ENCODE measurements at places on chromosomes 16 and 17. TPM values are rescaled to one million over a fixed set of nuclear protein-coding genes. Genes with fewer than 3 reads are reported as not detected.
A peak's percentile ranks its signal among the peaks of the same experiment; 100 is the strongest.

GRCh38 chr17:16465861-16466338, 26.1 kb downstream of the LRRC75A start:
- H3K4me3 ChIP-seq: no peak overlapping the region
- H3K27ac ChIP-seq: no peak overlapping the region
- H3K27me3 ChIP-seq: no peaks in the 10 kb centered on the region
- peak; percentile 74 for DNase-seq

DNA sequence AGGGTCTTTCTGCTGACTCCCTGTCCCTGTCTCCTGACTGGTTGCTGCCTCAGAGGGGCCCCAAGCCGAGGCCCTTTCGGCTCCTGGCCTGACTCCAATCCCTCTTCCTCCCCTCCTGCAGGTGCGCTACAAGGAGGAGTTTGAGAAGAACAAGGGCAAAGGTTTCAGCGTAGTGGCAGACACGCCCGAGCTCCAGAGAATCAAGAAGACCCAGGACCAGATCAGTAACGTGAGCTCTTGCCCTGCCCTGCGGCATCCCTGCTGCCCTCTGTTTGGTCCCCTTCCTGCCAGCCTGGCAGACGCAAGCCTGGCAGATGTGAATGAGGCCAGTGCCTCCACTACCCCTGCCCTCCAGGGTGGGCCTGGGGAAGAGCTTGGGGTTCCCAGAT, 27.1 kb upstream of the LASP1NB start:
- peaks cover 73% of the 10 kb centered on the region for H3K36me3 ChIP-seq
- no peak overlapping the region for H3K4me3 ChIP-seq
- peak; percentile 26 for DNase-seq
- peak overlapping the region; percentile 25 for H3K27ac ChIP-seq
- no peaks in the 10 kb centered on the region for H3K27me3 ChIP-seq
- H3K4me1 ChIP-seq: peaks cover 58% of the 10 kb centered on the region

GRCh38 chr17:62763891-62764600, 44.1 kb downstream of the MARCHF10 start:
- H3K36me3 ChIP-seq: no peaks in the 10 kb centered on the region
- H3K4me1 ChIP-seq: no peaks in the 10 kb centered on the region
- H3K27me3 ChIP-seq: no peaks in the 10 kb centered on the region

GRCh38 chr16:71681360-71681759, 43.1 kb downstream of the PHLPP2 start:
- H3K4me1 ChIP-seq: no peaks in the 10 kb centered on the region
- H3K36me3 ChIP-seq: peaks cover 30% of the 10 kb centered on the region
- no peak overlapping the region for H3K4me3 ChIP-seq
- no peak overlapping the region for H3K27ac ChIP-seq
- no peaks in the 10 kb centered on the region for H3K27me3 ChIP-seq
- DNase-seq: no peak

- DNase-seq: peak; percentile 99
- H3K4me3 ChIP-seq: peak overlapping the region; percentile 84
- H3K27ac ChIP-seq: peak overlapping the region; percentile 68
- no peaks in the 10 kb centered on the region for H3K27me3 ChIP-seq
Measured at GRCh38 chr17:61409301-61410112, 9.9 kb downstream of the TBX2 start.

GRCh38 chr16:89357055-89357816, 133.1 kb downstream of the ANKRD11 start:
- H3K4me1 ChIP-seq: no peaks in the 10 kb centered on the region
- peaks cover 14% of the 10 kb centered on the region for H3K36me3 ChIP-seq
- H3K27ac ChIP-seq: no peak overlapping the region
- no peak overlapping the region for H3K4me3 ChIP-seq
- no peaks in the 10 kb centered on the region for H3K27me3 ChIP-seq
- peak; percentile 34 for DNase-seq

- H3K27me3 ChIP-seq: no peaks in the 10 kb centered on the region
- no peak overlapping the region for H3K27ac ChIP-seq
- no peak for DNase-seq
- H3K4me3 ChIP-seq: no peak overlapping the region
Measured at GRCh38 chr17:35705705-35706104, 25.7 kb upstream of the RASL10B start.

- no peaks in the 10 kb centered on the region for H3K27me3 ChIP-seq
- DNase-seq: peak; percentile 76
- no peak overlapping the region for H3K27ac ChIP-seq
- H3K4me1 ChIP-seq: peaks cover 10% of the 10 kb centered on the region
- no peak overlapping the region for H3K4me3 ChIP-seq
Measured at GRCh38 chr17:32136856-32137255, 5.4 kb upstream of the RHOT1 start.

DNA sequence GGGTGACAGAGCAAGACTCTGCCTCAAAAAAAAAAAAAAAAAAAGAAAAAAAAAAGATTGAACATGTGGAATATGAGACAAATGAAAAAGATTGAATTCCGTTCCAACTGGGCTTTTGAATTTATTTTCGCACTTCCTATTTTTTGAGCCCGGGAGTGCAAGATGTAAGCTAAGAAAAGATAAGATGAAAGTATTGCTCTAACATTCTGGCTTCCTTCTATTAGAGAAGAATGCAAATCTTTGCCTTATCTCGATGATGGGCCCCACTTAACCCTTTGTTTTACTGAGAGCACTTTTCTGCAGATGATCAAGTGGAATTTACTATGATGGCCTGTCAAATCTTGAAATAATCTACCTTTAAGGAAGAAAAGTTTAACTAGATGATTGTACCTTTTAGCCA, 96.3 kb downstream of the WWOX start:
- no peak for DNase-seq
- H3K4me3 ChIP-seq: no peak overlapping the region
- no peaks in the 10 kb centered on the region for H3K27me3 ChIP-seq
- no peaks in the 10 kb centered on the region for H3K4me1 ChIP-seq

- H3K27me3 ChIP-seq: no peaks in the 10 kb centered on the region
- peaks cover 11% of the 10 kb centered on the region for H3K36me3 ChIP-seq
- H3K4me1 ChIP-seq: peaks cover 19% of the 10 kb centered on the region
- peak overlapping the region; percentile 82 for H3K27ac ChIP-seq
Measured at GRCh38 chr17:1487939-1488825, 4.3 kb downstream of the MYO1C start.

DNA sequence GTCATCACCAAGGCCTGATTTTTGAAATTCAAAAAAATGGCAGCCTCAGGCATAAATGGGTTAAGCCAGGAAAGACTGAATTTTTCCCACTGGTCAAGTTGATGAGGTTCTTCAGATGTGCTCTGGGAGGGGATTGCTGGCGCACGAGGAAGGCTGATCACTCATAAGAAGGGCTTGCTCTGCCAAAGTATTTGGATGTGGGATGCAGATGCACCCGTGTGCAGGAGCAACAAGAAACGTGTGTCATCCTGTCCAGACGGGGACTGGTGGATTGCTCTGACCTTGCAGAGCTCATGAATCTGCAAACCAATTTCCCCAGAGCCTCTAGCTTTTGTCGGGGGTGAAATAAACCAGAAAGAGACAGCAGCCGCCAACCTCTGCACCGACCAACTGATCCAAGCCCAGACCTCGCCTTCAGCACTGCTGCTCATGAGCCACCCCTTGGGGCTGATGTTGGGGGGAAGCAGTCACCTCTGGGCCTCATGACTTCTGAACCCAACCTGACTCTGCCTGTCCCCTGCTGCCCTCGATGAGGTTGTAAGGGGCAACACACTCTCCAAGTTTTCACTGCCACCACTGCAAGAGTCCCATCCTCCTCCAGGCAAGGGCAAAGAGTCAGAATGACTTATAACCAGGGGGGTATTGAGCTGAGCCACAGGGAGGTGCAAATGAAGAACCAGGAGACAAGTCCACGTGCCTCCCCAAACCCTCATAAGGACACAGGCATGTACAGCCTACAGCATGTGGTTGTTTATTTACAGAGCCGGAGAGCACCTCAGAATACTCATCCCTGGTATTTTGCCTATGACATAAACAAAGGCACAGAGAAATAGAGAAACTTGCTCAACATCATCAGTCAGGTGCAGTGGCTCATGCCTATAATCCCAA, 452.0 kb downstream of the SOX9 start:
- no peak overlapping the region for H3K4me3 ChIP-seq
- H3K36me3 ChIP-seq: no peaks in the 10 kb centered on the region
- no peak for DNase-seq
- H3K27ac ChIP-seq: no peak overlapping the region

DNA sequence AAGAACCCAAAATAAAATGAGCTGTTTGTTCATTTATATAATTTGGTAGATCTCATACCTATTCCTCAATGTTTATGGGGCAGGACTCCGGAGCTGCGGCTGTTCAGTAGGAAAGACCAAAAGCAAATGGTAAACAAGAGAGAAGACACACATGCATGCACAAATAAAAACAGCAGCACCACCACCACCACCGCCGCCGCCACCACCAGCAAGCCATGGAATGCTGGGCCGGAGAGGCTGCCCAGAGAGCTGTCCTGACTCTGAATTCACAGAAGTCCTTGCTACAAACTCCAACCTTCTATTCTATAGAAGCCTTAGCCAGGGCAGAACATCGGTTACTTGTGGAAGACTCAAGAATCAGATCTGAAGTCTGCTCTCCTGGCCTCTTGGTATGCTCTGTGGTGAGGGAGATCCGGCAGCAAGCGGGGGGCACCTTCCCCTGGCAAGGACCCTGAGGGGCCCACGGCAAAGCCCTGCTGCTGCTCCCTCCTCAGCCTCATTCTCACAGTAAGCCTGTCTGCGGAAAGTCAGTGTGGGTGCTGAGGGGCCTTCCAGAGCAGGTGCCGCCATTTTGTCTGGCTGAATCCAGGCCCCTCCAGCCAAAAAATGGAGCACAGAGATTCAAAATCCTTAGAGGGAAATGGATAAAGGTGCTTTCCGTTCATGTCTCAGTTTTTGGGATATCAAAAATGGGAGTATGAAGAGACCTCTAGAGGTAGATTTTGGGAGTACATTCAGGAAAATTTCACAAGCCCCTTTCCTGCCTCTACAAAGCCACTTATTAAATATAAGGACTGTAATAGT, 6.4 kb upstream of the FOXJ1 start:
- peaks cover 5% of the 10 kb centered on the region for H3K27me3 ChIP-seq
- H3K4me1 ChIP-seq: no peaks in the 10 kb centered on the region
- no peak overlapping the region for H3K27ac ChIP-seq
- DNase-seq: peak; percentile 94
- H3K36me3 ChIP-seq: no peaks in the 10 kb centered on the region
- H3K4me3 ChIP-seq: no peak overlapping the region

DNA sequence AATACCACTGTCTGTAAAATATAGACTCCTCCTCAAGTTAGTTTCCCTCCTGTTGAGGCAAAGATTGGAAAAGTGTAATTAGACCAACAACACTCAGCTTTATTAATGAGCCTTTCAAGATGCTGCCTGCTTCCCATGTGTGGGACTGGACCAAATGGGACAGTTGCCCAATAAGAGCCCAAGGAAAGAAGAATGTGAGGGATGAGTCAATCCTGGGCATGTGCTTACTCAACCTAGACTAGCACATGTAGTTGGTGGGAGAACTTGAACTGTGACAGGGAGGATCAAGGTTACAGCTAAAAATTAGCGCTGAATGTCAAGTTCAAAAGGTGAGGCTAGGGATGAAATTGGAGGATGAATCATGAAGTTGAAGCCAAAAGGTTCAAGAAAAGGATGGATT, 435.5 kb downstream of the CA10 start:
- no peak overlapping the region for H3K27ac ChIP-seq
- DNase-seq: no peak
- no peaks in the 10 kb centered on the region for H3K4me1 ChIP-seq
- no peaks in the 10 kb centered on the region for H3K27me3 ChIP-seq
- no peak overlapping the region for H3K4me3 ChIP-seq
- no peaks in the 10 kb centered on the region for H3K36me3 ChIP-seq

DNA sequence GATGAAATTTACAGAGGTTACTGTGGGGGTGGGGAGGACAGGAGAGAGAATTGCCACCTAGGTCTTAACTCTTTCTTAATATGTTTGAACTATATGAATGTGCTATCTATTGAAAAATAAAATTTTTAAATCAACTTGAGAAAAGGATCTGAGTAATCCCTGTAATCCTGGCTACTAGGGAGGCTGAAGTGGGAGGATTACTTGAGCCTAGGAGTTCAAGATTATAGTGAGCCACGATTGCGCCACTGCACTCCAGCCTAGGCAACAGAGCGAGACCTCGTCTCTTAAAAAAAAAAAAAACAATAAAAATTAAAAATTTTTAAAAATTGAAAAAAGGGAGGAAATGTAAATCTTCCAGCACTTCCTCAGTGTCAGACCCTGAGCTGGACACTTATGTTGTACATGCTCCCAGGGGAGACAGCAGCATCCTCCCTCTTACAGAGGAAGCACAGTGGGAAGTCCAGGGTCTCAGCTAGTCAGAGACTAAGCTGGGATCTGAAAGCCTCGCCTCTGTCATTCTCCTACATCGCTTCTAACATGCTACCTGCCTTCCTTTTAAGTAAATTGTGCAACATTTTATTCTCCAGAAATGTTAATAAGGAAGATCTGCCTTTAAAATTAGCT, 21.9 kb downstream of the PMM2 start:
- H3K4me1 ChIP-seq: no peaks in the 10 kb centered on the region
- DNase-seq: no peak
- no peaks in the 10 kb centered on the region for H3K27me3 ChIP-seq
- H3K36me3 ChIP-seq: peaks cover 89% of the 10 kb centered on the region
- H3K27ac ChIP-seq: no peak overlapping the region
- no peak overlapping the region for H3K4me3 ChIP-seq

- peaks cover 42% of the 10 kb centered on the region for H3K27me3 ChIP-seq
- H3K4me1 ChIP-seq: no peaks in the 10 kb centered on the region
- H3K4me3 ChIP-seq: no peak overlapping the region
- peak; percentile 82 for DNase-seq
- H3K36me3 ChIP-seq: no peaks in the 10 kb centered on the region
Measured at GRCh38 chr17:78132084-78132676, 1.6 kb downstream of the TMC8 start.

GRCh38 chr16:84609563-84610177, 8.2 kb downstream of the COTL1 start:
- no peak overlapping the region for H3K4me3 ChIP-seq
- H3K36me3 ChIP-seq: peaks cover 29% of the 10 kb centered on the region
- H3K27ac ChIP-seq: no peak overlapping the region

DNA sequence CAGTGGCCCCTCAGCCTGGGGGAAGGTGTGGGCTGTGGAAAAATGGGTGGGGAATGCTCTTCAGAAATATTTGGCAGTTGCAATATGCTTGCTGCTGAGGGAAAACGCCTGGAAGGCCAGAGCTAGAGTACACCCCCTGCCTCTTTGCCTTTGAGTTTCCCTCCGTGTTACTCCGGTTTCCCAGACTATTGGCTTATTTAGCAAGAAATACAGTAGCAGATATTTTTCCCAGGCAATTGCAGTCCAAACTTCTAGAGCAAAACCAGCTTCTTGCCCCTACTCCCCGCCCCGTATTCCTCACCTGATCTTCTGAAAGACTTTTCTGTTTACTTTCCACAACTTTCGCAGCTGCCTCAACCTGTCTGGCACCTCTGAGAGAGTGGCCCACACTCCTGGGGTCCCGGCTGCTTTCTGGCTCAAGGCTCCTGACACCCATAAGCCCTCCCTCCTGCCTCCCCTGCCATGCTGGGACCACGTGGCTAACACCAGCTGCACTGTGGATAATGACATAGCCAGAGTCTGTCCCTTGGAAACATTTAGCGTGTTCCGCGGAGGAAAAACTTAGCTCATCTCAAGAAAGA, 45.8 kb upstream of the HELZ start:
- H3K36me3 ChIP-seq: no peaks in the 10 kb centered on the region
- no peaks in the 10 kb centered on the region for H3K27me3 ChIP-seq
- peak; percentile 58 for DNase-seq
- no peak overlapping the region for H3K27ac ChIP-seq
- H3K4me1 ChIP-seq: peaks cover 7% of the 10 kb centered on the region
- no peak overlapping the region for H3K4me3 ChIP-seq

TBX6 gene
- 0.36 TPM for total RNA-seq

CD300E gene
- under 0.01 TPM for total RNA-seq

TEX14 gene
- under 0.01 TPM for total RNA-seq

USP43 gene
- under 0.01 TPM for total RNA-seq

TBC1D16 gene
- 68.8 TPM for total RNA-seq

ACSM2A gene
- total RNA-seq: not detected

SNAI3 gene
- total RNA-seq: not detected
